ENCODE measurements at places on chromosomes 4 and X. TPM values are rescaled to one million over a fixed set of nuclear protein-coding genes. Genes with fewer than 3 reads are reported as not detected.

GUCY1A1 gene
- total RNA-seq: not detected

FOXR2 gene
- total RNA-seq: not detected

CTAG2 gene
- not detected for total RNA-seq

S100P gene
- total RNA-seq: not detected

POF1B gene
- total RNA-seq: not detected

UGT2B10 gene
- not detected for total RNA-seq

ARHGAP36 gene
- not detected for total RNA-seq

ART3 gene
- 3.3 TPM for total RNA-seq

TMEM192 gene
- total RNA-seq: 47.8 TPM

GASK1B gene
- 32.1 TPM for total RNA-seq

HOPX gene
- not detected for total RNA-seq

PLK4 gene
- total RNA-seq: 22.0 TPM

CDX4 gene
- total RNA-seq: not detected

RNF128 gene
- 3.7 TPM for total RNA-seq

SLIT2 gene
- total RNA-seq: 1.4 TPM

HMGN5 gene
- 1.7 TPM for total RNA-seq

RTL3 gene
- total RNA-seq: not detected

FOXP3 gene
- 0.34 TPM for total RNA-seq

CFI gene
- total RNA-seq: 1.0 TPM

AFP gene
- total RNA-seq: not detected
